Uterus (tissue), 4 donors: ENCODE measurements at places on chromosomes 2 and 18. TPM values are rescaled to one million over a fixed set of nuclear protein-coding genes. Genes with fewer than 3 reads are reported as not detected.

Gene PHOSPHO2
- 10.5 TPM for total RNA-seq

Gene LBX2
- not detected for total RNA-seq

Gene CRYBA2
- not detected for total RNA-seq

Gene GPR39
- not detected for total RNA-seq

Gene CXCR4
- total RNA-seq = 32.4 TPM

Gene DOCK10
- total RNA-seq = 6.7 TPM

Gene IL36RN
- not detected for total RNA-seq

Gene IL36G
- not detected for total RNA-seq

Gene SLC66A2
- 20.3 TPM for total RNA-seq

Gene TMEM163
- total RNA-seq = 1.2 TPM

Gene SERPINB3
- not detected for total RNA-seq

GRCh38 chr18:22493940-22494339 is 76.2 kb upstream of the CTAGE1 start:
- H3K27me3 ChIP-seq = no peaks in the 10 kb centered on the region
- no peak for DNase-seq
- no peaks in the 10 kb centered on the region for H3K4me1 ChIP-seq
- H3K27ac ChIP-seq = peak overlapping the region; percentile 70

GRCh38 chr18:1483385-1483784 is 578.7 kb downstream of the ADCYAP1 start:
- peak overlapping the region; percentile 23 for H3K27ac ChIP-seq
- H3K4me1 ChIP-seq = no peaks in the 10 kb centered on the region
- no peaks in the 10 kb centered on the region for H3K36me3 ChIP-seq
- no peaks in the 10 kb centered on the region for H3K27me3 ChIP-seq
- H3K4me3 ChIP-seq = no peak overlapping the region

- no peaks in the 10 kb centered on the region for H3K4me1 ChIP-seq
- no peak for DNase-seq
- no peaks in the 10 kb centered on the region for H3K36me3 ChIP-seq
- H3K27ac ChIP-seq = no peak overlapping the region
These were observed 812.5 kb upstream of the CHAC2 start for GRCh38 chr2:52955079-52955478.

GRCh38 chr2:42961961-42962360 is 169.6 kb upstream of the HAAO start:
- no peaks in the 10 kb centered on the region for H3K36me3 ChIP-seq
- DNase-seq = no peak
- peaks cover 40% of the 10 kb centered on the region for H3K4me1 ChIP-seq
- peak overlapping the region; percentile 93 for H3K27ac ChIP-seq

DNA sequence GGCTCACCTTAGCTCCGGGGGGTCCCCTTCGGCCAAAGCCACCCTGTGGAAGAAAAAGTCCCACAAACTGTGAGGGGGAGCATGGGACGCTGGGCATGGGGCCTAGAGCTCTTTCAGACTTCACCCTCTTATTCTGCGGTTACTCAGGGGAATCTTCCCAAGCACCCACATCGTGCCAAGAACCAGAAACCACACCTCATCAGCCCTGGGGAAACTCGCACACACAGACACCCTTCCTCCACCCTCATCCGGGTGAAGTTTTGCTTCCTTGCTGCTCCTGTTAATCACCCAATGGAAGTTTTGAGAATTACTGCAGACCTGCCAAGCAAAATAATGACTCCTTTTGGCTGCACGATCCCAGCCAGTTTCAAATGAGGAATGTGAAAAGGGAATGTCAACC is 59.1 kb downstream of the COL6A3 start:
- H3K4me3 ChIP-seq = no peak overlapping the region
- H3K27ac ChIP-seq = peak overlapping the region; percentile 69
- peaks cover 5% of the 10 kb centered on the region for H3K4me1 ChIP-seq
- H3K36me3 ChIP-seq = no peaks in the 10 kb centered on the region
- no peaks in the 10 kb centered on the region for H3K27me3 ChIP-seq
- no peak for DNase-seq

GRCh38 chr2:116073731-116074130 is 1631.3 kb downstream of the DPP10 start:
- no peaks in the 10 kb centered on the region for H3K36me3 ChIP-seq
- no peaks in the 10 kb centered on the region for H3K27me3 ChIP-seq
- H3K4me1 ChIP-seq = no peaks in the 10 kb centered on the region
- DNase-seq = no peak

DNA sequence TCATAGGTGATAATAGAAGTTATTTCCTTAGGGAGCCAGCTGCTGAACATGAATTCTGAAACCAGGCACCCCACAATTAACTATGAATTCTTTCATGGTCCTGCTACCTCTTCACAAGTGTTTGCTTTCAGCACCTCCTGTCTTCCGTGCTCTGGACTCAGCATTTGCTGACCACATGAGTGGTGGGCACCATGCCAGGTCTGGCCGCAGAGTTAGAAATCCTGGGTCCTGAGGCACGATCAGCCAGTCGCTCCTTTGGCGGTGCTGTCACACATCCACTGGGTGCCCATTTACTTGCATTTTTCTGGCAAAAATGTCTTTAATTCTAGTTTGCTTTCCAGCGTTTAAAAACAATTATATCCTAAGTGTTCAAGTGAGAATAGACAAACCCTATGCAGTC is 196.4 kb upstream of the PXDN start:
- no peak for DNase-seq
- H3K4me1 ChIP-seq = no peaks in the 10 kb centered on the region
- H3K4me3 ChIP-seq = no peak overlapping the region
- no peaks in the 10 kb centered on the region for H3K27me3 ChIP-seq
- no peak overlapping the region for H3K27ac ChIP-seq
- no peaks in the 10 kb centered on the region for H3K36me3 ChIP-seq

DNA sequence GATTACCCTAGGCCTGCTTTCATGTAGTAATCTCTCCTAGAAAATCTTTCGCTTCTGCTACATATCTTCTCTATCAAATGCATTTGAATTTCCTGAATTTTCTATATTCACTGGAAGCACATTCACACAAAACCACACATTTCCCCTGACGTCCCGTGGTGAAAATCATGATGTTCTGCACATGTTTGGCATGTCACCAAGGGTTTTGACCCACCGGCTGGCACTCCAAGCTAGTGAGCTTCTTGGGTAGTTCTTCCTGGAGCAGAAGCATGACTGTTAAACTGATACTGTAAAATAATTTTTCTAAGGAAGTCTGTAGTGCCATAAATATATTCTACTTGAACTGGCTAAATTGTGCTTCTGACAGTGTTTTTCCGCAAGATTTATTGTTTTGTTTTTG is 510.1 kb upstream of the SLC8A1 start:
- H3K36me3 ChIP-seq = no peaks in the 10 kb centered on the region
- no peaks in the 10 kb centered on the region for H3K4me1 ChIP-seq
- no peaks in the 10 kb centered on the region for H3K27me3 ChIP-seq
- no peak overlapping the region for H3K4me3 ChIP-seq
- H3K27ac ChIP-seq = no peak overlapping the region

DNA sequence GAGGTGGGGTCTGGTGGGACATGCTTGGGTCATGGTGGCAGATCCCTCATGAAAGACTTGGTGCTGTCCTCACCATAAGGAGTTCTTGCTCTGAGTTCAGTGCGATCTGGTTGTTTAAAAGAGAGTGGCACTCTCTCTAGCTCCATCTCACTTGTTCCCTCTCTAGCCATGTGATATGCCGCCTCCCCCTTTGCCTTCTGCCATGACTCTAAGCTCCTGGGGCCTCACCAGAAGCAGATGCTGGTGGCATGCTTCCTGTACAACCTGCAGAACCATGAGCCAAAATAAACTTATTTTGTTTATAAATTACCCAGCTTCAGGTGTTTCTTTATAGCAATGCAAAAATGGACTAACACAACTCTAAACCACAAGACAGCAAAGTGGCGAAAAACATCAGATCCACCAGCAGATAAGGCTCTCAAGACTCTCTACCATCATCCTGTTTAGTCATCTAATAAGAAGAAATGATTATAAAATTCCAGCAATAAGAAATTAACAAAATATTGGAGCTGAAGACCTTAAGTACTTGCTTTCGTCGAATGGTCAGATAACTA is 75.5 kb downstream of the OLA1 start:
- no peak overlapping the region for H3K27ac ChIP-seq
- no peak for DNase-seq
- H3K4me3 ChIP-seq = no peak overlapping the region
- no peaks in the 10 kb centered on the region for H3K4me1 ChIP-seq

DNA sequence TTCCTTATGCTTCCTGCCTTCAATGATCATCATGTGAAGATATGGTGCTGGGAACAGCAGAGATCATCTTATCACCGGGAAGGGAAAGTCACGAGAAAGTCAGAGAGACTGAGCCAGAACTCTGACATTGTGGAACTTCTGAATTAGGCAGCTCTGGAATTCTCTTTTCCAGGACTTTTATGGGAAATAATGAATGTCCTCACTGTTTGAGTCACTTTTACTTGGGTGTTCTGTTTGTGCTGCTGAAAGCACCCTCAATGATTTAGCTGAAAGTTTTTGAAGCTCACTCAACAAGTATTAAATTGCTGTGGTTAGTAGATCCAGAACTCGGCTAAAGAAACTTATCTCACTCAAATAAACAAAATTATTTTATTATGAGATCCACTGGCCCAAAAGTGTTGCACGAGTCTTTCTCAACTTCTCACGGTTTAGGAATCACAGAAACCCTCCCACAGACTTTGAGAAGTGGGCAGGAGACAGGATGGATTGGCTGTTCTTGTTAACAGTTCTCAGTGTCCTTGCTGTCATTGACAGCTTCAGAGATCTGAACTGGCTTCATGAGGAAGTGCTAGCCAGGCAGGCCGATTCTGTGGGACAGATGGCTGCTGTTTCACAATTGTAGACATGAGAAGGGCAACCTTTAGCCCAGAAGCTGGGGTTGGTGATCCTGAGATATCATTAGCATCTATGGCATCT is 26.4 kb upstream of the ATRAID start:
- no peaks in the 10 kb centered on the region for H3K4me1 ChIP-seq
- peak overlapping the region; percentile 94 for H3K27ac ChIP-seq
- no peak overlapping the region for H3K4me3 ChIP-seq
- no peaks in the 10 kb centered on the region for H3K36me3 ChIP-seq
- H3K27me3 ChIP-seq = no peaks in the 10 kb centered on the region

DNA sequence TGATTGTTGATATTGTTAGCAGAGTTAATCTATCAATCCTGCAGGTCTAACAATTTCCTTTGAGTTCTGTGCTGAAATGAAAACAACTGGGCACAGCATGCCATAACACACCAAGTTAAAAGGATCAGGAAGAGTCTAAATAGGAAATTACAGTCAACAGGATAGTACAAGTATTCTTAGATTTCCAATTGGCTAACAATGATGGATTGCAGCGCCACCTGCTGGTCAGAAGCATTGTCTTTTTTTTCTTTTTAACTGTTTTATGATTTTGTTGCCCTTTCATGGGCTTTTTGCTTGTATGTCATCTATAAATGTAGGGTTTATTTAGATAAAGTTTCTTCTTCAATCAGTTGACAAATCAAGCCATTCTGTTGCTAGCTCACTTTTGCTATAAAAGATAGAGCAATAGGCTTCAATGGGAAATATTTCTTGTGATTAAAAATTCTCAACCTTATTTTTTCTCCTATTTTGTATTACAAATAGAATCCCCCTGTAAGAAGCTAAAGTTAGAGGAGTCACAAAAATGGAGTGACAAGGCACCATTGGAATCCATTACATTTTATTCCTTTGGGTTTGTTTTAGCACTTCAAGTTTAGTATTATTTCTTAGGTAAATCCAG is 40.8 kb upstream of the RPRM start:
- no peak overlapping the region for H3K4me3 ChIP-seq
- no peaks in the 10 kb centered on the region for H3K36me3 ChIP-seq
- no peak overlapping the region for H3K27ac ChIP-seq
- H3K4me1 ChIP-seq = no peaks in the 10 kb centered on the region

- peaks cover 9% of the 10 kb centered on the region for H3K4me1 ChIP-seq
- H3K27ac ChIP-seq = peak overlapping the region; percentile 24
- no peaks in the 10 kb centered on the region for H3K27me3 ChIP-seq
- DNase-seq = no peak
- H3K4me3 ChIP-seq = no peak overlapping the region
These were observed 13.3 kb downstream of the DNMT3A start for GRCh38 chr2:25328152-25329085.

GRCh38 chr2:109403841-109404201 is 209.9 kb downstream of the SEPTIN10 start:
- no peak overlapping the region for H3K27ac ChIP-seq
- H3K27me3 ChIP-seq = no peaks in the 10 kb centered on the region
- no peaks in the 10 kb centered on the region for H3K36me3 ChIP-seq
- no peak for DNase-seq
- no peak overlapping the region for H3K4me3 ChIP-seq

- no peak overlapping the region for H3K27ac ChIP-seq
- DNase-seq = no peak
- H3K36me3 ChIP-seq = no peaks in the 10 kb centered on the region
- H3K27me3 ChIP-seq = no peaks in the 10 kb centered on the region
These were observed 151.3 kb downstream of the BCL2 start for GRCh38 chr18:63168287-63168686.

GRCh38 chr2:208361077-208361441 is 45.5 kb upstream of the PTH2R start:
- H3K27ac ChIP-seq = no peak overlapping the region
- H3K36me3 ChIP-seq = no peaks in the 10 kb centered on the region
- no peak overlapping the region for H3K4me3 ChIP-seq
- no peaks in the 10 kb centered on the region for H3K27me3 ChIP-seq
- no peak for DNase-seq

GRCh38 chr2:11980809-11981208 is 234.4 kb downstream of the LPIN1 start:
- H3K27ac ChIP-seq = no peak overlapping the region
- no peak for DNase-seq
- H3K4me1 ChIP-seq = no peaks in the 10 kb centered on the region

DNA sequence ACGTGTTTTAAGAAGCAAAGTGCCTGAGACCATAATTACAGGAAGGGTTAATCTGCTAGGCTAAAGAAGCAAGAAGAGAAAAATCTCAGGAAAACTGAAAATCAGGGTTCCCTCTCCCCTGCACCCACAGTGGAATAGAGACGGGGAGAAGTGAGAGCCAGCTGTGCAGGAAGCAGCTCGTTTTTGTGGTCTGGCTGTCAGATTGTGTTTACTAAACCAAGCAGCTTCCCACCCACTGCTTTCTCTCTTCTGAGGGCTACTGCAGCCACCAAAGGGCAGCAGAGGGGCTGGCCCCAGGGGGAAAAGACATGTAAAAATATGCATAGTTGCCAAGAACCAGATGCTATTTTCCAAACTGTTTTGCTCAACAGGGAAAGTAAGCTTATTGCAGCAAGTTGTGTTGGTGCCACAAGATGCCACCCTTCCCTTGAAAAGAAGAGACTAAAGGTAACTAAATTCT is 72.6 kb upstream of the THUMPD2 start:
- peak overlapping the region; percentile 36 for H3K27ac ChIP-seq
- no peak for DNase-seq

DNA sequence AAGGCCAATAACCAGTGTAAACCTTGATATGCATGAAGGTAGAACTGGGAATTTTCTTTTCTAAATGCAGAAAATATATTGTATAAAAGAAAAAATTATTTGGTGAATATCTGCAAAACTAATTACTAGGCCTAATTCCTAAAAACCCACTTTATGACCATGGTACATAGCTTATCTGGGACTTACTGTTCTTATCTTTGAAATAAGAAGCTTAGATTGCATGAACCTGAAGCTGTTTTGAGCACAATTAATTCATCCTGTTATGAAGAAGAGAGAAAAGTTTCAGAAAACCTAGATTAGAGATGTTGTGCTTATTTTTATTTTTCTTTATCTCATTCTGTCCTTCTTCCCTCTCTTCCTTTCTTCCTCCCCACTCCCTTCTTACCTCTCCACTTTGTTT is 235.0 kb downstream of the GULP1 start:
- no peaks in the 10 kb centered on the region for H3K36me3 ChIP-seq
- H3K4me1 ChIP-seq = peaks cover 6% of the 10 kb centered on the region
- no peak for DNase-seq
- no peak overlapping the region for H3K4me3 ChIP-seq
- no peaks in the 10 kb centered on the region for H3K27me3 ChIP-seq
